ENCODE measurements at places on chromosomes 16 and 17. TPM values are rescaled to one million over a fixed set of nuclear protein-coding genes. Genes with fewer than 3 reads are reported as not detected.

PCGF2 gene
- total RNA-seq: 23.8 TPM

CORO6 gene
- total RNA-seq: 3.9 TPM

GRCh38 chr16:56265184-56265583 lies 73.9 kb downstream of the GNAO1 start:
- H3K4me1 ChIP-seq: no peaks in the 10 kb centered on the region
- H3K27me3 ChIP-seq: no peaks in the 10 kb centered on the region
- H3K27ac ChIP-seq: no peak overlapping the region

DNA sequence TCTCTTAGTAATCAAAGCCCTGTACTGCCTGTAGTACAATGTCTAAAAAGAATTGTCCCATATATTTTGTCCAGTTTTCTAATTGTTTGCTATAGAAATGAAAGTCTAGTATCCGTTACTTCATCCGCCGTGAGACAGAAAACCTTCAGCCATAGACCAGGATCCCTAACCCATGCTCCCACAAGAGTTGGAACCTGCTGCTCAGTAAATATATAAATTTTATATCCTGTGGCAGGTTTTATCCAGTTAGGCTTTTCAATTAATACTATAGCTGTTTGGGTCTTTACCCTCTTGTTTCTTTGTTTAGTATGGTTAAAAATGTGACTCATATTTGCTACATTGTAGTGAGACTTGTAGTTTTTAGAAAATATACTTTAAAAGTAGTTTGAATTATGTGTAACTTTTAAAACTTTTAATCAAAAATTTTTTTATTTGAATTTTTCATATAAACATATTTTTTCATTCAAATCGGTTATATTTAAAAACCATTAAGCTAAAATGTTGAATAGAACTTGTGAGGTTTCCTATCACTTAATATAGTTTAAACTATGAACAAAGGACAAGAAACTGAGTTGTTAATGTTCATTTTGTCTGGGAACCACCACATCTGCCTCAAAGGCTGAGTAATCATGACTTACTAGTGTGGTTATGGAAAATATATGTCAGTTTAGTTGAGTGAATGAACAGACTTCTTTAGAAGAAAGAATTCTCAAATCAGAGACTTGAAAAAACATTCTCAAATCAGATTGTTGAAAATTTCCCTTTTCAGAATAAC lies 54.8 kb downstream of the VMP1 start:
- DNase-seq: no peak
- H3K36me3 ChIP-seq: no peaks in the 10 kb centered on the region
- peak overlapping the region; percentile 20 for H3K27ac ChIP-seq
- no peak overlapping the region for H3K4me3 ChIP-seq
- H3K4me1 ChIP-seq: peaks cover 10% of the 10 kb centered on the region

GRCh38 chr16:23952128-23952970 lies 116.6 kb downstream of the PRKCB start:
- H3K27me3 ChIP-seq: no peaks in the 10 kb centered on the region
- H3K4me1 ChIP-seq: peaks cover 24% of the 10 kb centered on the region
- H3K36me3 ChIP-seq: no peaks in the 10 kb centered on the region
- DNase-seq: peak; percentile 64
- H3K27ac ChIP-seq: peak overlapping the region; percentile 49

- H3K36me3 ChIP-seq: no peaks in the 10 kb centered on the region
- H3K27me3 ChIP-seq: no peaks in the 10 kb centered on the region
- peak; percentile 93 for DNase-seq
- peaks cover 53% of the 10 kb centered on the region for H3K4me1 ChIP-seq
Observed at GRCh38 chr16:88770461-88771293, 14.3 kb downstream of the PIEZO1 start.

DNA sequence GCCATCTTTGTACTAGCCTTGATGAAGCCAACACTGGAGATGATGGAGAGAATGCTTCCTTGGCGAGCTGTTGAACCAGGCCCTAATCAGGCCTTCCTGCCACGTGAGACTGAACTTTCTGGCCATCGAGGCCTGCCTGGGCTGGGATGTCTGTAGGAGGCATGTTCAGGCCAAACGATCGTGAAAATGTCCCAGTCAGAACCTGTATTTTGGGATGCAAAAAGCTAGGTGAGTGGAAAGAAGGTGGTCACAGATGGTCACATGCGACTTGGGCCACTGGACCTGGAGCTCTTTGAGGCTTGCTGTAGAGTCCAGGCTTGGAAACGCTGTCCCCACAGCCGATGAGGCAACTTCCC lies 12.9 kb downstream of the KNOP1 start:
- H3K36me3 ChIP-seq: peaks cover 8% of the 10 kb centered on the region
- H3K27me3 ChIP-seq: no peaks in the 10 kb centered on the region
- H3K27ac ChIP-seq: no peak overlapping the region
